Right hindlimb (tissue), 1 donor: ENCODE measurements at places on chromosomes 1 and 21.

GRCh38 chr1:206002160-206002559 is 1.0 kb downstream of the RAB7B start:
- DNase-seq: no peak

- DNase-seq: no peak
These were observed 15.0 kb upstream of the F5 start for GRCh38 chr1:169601096-169601881.

DNA sequence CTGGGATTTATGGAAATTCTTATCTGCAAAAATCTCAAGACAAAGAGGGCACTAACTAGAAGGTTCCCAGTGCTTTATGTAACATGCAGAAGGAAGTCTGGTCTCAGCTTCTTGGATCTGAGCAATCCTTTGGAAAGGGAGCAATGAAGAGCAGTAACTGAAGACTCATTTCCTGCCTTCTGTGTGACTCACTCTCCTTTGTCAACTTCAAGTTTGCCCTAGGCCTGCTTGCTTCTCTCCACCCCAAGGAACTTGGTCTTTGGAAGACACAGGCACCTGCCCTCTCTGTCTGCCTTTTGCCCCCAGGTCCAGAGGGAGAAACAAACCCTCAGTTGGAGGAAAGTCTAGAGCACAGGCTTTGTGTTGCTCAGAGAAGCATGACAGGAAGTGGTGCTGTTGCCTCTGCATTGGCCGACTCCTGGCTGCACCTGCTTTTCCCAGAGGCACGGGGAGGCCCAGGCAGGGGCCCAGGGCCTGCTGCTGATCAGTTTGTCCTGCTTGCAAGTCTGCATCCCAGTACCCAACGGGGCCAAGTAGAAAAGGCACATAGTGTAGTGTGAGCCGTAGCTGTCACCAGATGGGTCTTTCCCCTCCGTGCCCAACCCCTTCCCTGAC is 137.2 kb downstream of the DHRS3 start:
- DNase-seq: no peak

- DNase-seq: no peak
These were observed 8.1 kb downstream of the SOD1 start for GRCh38 chr21:31667639-31668038.

GRCh38 chr1:119081267-119081666 is 59.2 kb downstream of the WARS2 start:
- no peak for DNase-seq

GRCh38 chr1:17134034-17134433 is 14.8 kb upstream of the PADI2 start:
- DNase-seq: no peak

DNA sequence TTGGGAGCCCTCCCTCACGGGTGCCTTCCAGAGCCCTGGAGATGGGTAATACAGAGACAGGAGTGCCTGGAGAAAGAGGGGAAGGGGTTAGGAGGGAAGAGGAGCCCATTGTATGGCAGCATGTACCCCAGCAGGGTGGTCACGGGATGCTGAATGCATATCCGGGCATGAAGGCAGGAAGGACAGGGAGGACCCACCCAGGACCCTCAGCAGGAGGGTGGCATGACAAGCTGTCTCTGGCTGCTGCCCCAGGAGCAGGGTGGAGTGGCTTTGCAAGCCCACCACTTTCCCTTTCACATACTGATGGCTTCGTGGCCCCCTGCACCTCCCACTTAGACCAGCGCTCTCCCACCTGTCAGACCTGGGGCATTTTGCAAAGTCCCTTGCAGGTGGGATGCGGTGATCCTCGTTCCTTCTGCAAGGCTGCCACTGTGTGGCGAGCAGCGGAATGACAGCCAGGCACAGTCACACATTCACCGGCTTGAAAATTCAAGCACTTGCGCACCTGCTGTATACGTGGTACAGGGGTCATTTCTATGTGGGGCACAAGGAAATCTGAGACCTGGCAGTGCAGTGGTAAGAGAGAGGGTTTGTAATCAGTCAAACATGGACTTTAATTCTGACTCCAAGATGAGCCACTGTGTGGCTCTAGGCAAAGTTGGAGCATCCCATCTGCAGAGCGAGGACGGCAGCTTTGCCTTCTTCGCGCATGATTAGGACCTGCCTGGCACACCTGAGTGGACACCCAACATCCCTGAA is 53.2 kb upstream of the TMEM51 start:
- DNase-seq: peak; percentile 59

DNA sequence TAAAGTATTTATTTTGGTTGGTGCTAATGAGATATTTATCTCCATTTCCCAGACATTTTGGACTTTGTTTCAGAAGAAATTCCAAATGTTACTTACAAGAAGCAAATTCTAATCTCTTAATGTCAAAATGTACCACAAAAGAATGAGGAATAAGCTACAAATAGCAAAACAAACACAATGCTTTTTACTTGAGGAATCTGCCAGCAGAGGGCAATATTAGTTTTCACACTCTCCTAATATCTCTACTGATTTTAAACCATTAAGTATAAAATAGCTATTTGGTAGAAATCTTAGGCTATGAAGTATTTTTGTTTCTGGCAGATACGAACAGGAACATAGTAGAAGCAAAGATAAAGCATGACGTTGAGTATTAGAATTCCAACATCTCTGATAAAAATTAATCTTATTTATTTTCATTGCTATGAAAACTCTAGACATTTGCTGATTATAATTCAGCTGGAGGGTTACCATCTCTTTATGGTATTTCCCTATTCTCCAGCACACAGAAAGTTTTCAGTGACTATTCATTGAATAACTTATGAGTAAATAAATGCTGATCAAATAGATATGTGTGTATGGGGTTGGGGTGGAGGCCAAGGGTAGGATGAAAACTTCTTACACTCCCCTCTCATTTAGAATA is 13.4 kb upstream of the HMCN1 start:
- no peak for DNase-seq

GRCh38 chr1:27109103-27109822 is 45.7 kb downstream of the SLC9A1 start:
- DNase-seq: no peak

DNA sequence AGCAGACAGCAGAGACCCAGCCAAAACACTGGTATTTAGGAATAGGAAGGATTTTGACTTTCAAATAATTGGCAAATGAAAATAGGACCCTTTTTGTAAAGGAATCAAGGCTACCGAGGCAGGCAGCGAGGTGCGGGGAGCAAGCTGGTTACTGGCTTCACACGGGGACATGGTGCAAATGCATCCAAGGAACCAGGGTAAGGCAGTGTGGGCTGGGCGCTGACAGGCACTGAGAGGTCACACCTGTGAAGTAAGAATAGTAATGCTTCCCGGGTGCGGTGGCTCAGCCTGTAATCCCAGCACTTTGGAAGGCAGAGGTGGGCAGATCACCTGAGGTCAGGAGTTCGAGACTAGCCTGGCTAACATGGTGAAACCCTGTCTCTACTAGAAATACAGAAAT is 15.5 kb downstream of the CHAF1B start:
- DNase-seq: no peak

DNA sequence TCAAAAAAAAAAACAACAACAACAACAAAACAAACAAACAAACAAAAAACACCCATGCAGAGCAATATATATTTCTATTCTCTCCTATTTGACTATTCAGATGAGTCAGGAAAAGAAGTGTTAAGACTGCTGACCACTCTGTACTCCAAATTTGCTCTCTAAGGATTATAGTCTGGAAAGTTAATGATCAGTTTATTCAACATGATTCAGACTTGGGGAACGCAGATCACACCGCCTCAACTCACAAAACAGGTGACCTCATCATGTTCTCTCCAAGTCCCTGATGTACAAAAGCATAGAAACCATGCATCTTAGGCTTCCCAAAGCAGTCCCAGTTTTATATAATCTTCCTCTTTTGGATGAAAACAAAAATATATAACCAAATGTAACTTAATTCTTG is 51.9 kb upstream of the PRRC2C start:
- DNase-seq: no peak

DNA sequence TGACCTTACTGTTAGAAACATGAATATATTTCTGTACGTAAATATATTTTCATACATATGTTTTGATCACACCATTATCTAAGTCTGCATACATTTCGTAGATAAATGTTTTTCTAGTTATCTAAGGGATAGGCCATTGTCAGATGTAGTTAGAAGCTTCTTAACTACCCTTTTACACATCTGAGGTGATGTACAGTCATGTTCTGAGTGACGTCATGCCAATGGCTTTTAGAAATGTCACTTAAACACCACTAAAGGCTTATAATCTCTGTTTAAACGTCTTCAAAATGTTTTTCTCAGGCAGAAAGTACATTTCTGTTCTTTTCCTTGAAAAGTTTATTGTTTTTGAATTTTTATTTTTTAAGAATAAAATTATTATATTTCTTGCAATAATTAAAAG is 781.9 kb downstream of the MRPL39 start:
- DNase-seq: no peak

- no peak for DNase-seq
These were observed 94.8 kb downstream of the DIRAS3 start for GRCh38 chr1:67955591-67955990.

DNA sequence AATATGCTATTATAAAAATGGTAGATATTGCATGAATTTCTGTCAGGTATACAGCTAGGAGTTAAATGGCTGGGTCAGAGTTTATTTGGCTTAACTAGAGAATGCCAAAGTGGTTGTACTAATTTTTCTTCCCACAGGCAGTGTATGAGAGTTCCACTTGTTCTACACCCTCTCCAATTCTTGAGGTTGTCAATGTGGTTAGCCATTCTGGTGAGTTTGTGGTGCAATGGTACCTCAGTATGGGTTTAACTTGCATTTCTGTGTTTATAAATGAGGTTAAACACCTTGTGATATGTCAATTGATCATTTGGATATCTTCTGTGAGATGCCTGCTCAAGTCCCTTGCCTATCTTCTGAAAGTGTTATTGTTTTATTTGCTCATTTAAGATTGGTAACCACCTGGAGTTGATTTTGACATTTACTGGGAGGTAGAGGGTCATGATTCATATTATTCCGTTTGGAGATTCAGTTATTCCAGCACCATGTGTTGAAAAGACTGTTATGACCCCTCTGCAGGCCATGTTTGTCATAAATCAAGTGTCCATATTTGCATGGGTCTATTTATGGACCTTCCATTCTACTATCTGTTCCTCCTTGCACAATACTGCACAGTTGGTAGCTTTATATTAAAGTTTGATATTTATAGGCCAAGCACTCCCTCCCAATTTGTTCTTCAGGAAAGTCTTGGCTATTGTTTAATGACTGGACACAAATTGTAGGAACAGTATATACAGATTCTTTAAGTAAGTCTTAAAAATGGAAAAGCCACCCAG is 5.8 kb downstream of the FALEC start:
- DNase-seq: no peak

- DNase-seq: no peak
These were observed 321.0 kb upstream of the RUNX1 start for GRCh38 chr21:35370071-35370470.

DNA sequence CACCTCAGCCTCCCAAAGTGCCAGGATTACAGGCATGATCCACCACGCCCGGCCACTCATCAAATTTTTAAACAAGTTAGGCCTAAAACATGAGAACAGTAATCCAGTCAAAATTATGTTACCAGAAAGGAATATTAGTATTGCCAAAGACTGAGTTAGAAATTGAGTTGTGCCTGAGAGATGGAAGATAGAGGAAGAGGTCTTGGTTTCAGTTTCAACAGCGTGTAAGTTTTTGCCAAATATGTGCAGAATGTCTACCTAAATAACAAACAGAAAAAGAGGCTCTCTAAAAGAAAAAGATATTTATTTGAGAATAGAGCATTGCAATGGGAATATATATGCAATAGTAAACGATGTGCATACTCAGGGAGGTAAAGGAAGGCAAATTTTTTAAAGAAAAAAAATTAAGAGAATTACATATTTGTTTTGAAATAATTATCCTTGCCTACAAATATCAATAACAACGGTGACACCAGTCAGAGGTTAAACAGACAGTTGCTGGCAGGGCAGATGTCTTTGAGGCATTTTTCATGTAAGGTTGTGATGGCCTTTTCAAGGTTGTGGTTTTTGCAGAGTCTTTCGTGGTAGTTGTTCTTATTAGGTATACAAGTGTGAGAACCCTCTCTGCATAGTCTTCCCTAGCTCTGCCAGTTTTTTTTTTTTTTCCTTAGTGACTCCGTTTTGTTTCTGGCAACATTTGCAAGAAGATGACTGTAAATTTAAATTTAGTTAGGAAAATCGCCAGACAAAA is 2.2 kb upstream of the CD1B start:
- DNase-seq: no peak

DNA sequence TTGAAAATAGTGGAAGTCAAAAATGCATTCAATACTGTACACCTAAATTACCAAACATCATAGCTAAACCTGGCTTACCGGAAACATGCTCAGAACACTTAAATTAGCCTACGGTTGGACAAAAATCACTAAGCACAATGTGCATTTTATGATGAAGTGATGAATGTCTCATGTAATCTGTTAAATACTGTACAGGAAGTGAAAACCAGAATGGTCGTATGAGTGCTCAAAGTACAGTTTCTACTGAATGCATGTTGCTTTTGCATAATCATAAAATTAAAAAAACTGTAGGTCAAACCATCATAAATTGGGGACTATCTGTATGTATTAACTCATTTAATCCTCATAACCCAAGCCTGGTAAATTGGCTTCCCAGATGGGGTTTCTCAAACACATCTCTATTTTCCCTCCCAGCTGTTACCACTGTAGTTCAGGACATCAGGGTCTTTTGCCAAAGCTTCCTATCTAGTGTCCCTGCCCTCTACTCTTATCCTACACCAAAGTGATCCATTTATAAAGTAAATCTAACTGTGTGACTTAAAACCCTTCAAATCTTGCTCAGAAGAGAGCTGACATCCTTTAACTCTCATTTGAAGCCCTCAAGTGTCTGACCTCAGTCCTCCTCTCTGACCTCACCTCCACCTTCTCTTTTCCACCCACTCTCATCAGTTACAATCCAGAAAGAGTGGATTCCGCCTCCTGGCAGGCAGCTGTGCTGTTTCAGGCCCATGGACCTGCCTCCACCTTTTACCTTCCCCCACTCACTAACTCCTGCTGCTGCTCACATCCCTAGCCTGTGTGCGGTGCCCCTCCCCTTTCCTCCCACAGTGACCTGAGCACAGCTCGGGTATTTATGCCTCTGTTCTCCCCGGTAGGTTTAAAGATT is 356.4 kb upstream of the ST6GALNAC5 start:
- DNase-seq: no peak

- no peak for DNase-seq
These were observed 445.6 kb downstream of the PLPP3 start for GRCh38 chr1:56133522-56134472.

DNA sequence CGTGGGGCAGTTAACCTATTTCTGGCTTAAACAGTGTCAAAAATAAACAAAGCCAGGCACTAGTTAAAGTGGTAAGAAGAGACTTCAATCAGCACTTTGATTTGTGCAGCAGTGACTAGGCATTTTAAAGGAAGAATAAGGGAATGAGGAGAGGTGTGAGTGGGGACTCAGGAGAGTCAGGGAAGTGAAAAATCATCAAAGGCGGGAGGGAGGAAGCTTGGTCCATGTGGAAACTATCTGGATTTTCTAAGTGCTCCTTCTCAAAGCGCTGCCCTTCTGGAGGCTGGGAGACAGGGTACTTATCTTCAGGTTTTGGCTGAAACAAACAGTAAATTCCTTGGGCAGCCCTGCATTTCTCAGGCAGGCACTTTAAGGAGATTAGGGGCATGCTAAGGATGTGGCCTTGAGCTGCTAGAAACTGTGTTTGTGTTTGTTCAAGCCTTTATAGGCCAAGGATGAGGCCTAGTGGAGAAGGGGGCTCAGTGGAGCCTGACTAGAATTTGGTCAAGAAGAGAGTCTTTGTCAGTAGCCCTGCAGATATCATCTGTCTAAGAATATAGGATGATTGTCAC is 486.5 kb downstream of the SIPA1L2 start:
- DNase-seq: no peak

- DNase-seq: peak; percentile 86
These were observed at the start of gene LMOD1 for GRCh38 chr1:201946224-201946908. Gene LMOD1 (minus strand): TSS chr1:201946548. CDS start chr1:201946340, 208 bp downstream.
